ENCODE measurements at places on chromosomes 2 and 18.

GRCh38 chr2:143458258-143459190, 329.3 kb downstream of the ARHGAP15 start:
- DNase-seq: no peak

GRCh38 chr2:169415233-169415748, 53.0 kb upstream of the LRP2 start:
- no peak for DNase-seq

- no peak for DNase-seq
Measured at GRCh38 chr2:229930656-229931055, 8.4 kb downstream of the FBXO36 start.

DNA sequence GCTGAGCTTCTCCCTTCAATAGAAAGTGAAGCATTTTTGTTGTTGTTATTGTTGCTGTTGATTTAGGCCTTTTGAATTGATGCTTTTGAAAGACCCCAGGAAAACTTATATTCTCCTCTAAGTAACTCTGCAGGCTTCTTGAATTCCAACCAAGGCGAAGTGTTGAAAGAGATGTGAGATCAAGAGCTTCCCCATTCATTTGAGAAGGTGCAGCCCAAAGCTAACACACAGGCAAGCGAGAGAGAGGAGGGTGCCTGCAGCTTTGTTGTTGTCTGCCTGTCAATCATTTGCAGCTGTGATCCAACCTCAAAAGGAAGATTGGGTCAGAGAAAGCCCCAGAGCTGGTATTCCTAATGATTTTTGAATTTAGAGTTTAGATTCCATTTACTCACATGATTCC, 963.6 kb upstream of the CNTNAP5 start:
- no peak for DNase-seq

DNA sequence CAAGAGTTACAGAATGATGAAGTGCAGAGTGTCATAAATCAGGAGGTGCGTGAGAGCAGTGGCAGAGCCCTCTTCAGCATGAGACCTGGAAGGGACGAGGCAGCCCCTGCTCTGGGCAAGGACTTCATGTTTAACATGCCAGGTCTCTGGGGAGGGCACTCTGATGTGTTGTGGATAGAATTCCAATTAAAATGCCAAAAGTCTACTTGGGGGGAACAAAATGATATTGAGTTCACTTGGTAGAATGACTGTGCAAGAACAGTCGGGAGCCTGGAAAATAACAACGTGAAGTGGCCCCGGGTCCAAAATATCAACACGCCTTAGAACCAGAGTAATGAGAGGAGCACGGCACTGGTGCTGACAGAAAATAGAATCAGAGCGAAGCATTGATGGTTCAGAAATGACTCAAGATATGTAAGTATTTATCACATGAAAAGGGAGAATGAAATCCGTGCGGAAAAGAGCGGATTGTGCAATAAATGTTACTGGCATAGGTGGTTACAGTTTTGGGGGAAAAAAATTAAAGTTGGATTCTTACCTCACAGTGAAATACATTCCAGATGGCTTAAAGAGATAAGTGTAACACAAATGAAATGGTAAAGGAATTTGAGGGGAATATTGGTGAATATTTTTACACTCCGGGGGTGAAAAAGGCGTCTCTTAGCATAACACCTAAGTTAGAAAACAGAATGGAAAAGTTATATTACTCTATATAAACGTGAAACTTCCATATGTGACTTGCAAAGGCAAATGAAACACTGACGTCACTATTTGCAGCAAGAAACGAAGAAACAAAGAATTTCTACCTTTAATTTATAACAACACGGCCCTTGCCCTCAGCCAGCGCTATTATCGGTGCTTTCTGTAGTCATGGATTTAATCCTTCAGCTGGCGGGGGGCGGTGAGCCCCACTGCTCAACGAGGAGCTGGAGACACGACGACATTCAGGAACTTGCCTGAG, 159.4 kb upstream of the TWIST2 start:
- DNase-seq: no peak

DNA sequence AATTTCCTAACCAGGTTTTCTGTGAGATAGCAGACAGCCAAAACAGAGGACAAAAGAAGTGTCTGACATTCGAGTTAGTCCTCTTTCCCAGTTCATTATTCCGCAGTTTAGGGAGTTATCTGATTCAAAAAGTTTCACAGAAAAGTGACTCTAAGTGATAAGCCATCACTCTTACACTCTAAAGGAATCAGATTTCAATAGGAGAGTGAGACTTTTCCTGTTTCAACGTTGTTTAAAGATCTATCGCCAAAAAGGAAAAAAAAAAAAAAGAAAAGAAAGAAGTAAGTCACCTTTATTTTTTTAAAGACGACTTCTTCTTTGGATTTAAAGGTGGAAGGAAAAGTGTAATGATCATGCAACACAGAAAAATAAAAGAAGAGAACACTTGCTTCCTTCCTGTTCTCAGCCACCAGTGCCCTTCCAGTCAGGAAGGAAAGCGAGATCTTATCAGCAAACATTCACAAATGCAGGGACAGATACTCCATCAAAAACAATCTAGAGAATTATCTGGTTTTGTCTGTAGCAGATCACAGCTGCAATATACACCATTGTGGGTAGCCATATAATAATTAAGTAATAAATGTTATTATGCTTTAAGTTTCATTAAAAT, 49.8 kb downstream of the TFPI start:
- no peak for DNase-seq

DNA sequence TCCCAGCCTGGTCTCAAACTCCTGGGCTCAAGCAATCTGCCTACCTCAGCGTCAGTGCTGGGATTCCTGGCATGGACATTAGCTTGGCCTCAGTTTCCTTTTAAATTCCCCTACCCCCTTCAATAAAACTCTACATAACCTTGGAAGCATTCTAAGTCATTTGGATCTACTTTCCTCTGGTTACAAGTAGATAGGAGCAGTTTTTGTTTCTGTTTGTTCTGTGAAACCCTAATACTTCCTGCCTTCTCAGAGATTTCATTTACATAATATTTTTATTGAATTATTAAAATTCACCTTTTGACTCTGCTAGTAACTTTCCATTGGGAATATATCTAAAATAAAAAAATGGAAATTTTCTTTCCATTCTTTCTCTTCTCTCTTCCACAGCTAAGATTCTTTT, 25.9 kb downstream of the GIGYF2 start:
- DNase-seq: no peak

GRCh38 chr2:68653034-68653433, 9.7 kb downstream of the PROKR1 start:
- DNase-seq: no peak

DNA sequence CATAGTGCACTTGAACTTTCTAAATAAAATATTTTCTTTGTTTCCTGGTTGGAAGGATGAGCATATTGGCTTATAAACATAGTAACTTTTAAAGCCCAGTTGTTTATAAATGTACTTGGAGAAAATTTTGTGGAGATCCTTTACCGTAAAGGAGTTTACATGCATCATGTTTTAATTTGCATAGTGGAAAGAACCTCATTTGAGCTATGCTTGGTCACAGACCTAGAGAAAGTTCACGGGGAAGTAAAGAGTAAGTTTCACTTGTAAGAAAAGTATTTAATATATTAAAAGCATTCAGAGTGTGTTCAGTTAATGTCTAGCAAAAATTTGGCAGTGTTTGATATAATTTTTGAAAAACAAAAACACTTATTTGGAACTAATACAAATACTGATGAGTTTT, 45.3 kb downstream of the PIKFYVE start:
- no peak for DNase-seq

DNA sequence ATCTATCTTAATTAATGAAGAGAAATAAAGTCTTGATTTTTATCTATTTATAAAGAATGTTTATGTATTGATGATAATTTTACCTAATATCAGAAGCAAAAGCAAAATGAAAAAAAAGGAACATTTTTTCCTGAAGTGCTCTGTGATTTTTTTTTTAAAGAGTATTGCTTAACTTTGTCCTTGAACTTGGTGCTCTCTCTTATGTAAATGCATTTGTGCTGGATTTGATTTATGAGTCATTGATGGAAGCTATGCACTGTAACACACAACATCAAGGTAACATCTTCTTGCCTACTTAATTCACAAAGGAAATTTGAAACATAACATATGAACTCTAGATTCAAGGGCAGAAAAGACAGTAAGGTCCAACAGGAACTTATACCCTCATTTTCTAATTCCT, 312.9 kb upstream of the CDH19 start:
- DNase-seq: no peak

GRCh38 chr2:97770445-97770844, 57.1 kb downstream of the ZAP70 start:
- no peak for DNase-seq

- no peak for DNase-seq
Measured at GRCh38 chr2:72293620-72294019, 146.0 kb upstream of the CYP26B1 start.

GRCh38 chr18:31380912-31381311, 4.3 kb downstream of the DSG4 start:
- DNase-seq: no peak

DNA sequence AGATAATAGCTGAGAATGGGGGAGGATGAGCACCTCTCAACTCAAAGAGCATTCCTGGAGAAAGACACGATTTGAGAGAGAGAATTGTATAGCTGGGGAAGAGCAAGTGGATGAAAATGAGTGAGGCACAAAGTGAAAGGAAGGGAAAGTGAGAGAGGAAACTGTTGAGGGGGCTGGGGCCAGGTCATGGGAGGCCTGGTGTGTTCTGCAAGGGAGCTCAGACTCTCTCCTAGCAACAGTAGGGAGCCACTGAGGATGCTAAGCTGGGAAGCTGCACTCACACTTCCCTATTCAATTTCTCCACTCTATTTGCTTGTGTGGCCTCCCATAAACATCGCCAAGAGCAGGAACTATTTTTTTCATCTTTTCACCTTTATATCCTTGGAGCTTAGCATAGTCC, 14.8 kb downstream of the EVA1A start:
- DNase-seq: no peak
